ENCODE measurements at places on chromosomes 5 and 9.

DNA sequence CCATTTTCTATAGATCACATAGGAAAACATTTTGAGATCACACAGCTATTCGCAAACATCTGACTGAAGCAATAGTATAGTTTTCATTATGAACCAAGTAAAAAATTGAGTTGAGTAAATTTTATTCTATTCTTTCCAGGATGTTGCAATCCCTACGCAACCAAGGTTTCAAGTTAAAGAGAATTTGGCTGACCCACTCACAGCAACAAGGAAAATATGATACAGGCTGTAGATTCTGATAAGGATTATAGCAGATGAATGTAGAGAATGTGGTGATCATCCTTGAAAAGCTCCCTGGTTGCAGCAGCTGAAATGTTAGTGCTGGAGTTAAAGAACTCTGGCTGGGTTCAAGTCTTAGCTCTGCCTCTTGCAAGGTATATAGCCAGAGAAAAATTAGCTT, 4.7 kb downstream of the ABCA1 start:
- DNase-seq, result peak; percentile 95

GRCh38 chr9:94554078-94554438, 825 bp upstream of the PCAT7 start:
- DNase-seq, result no peak

DNA sequence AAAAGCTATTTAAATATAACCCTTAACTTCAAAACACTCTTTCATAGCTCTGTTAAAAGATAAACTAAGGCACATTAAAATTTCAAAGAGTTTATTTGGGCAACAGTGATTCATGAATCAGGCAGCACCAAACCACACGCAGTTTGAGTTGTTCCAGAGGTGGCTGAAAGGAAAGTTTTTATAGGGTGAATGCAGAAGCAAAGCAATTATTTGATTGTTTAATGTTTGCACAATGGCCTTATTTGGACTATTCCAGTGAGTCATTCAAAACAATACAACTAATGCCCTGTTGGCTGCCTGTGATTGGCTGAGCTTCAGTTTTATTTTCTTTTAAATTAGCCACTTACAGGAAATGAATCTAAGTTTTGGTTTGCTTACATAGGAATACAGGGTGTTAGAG, 125.3 kb downstream of the CEP120 start:
- DNase-seq, result no peak

- no peak for DNase-seq
Observed at GRCh38 chr5:160198146-160198545, 31.2 kb upstream of the FABP6 start.

GRCh38 chr5:74903165-74903787, 37.1 kb upstream of the FAM169A start:
- no peak for DNase-seq

DNA sequence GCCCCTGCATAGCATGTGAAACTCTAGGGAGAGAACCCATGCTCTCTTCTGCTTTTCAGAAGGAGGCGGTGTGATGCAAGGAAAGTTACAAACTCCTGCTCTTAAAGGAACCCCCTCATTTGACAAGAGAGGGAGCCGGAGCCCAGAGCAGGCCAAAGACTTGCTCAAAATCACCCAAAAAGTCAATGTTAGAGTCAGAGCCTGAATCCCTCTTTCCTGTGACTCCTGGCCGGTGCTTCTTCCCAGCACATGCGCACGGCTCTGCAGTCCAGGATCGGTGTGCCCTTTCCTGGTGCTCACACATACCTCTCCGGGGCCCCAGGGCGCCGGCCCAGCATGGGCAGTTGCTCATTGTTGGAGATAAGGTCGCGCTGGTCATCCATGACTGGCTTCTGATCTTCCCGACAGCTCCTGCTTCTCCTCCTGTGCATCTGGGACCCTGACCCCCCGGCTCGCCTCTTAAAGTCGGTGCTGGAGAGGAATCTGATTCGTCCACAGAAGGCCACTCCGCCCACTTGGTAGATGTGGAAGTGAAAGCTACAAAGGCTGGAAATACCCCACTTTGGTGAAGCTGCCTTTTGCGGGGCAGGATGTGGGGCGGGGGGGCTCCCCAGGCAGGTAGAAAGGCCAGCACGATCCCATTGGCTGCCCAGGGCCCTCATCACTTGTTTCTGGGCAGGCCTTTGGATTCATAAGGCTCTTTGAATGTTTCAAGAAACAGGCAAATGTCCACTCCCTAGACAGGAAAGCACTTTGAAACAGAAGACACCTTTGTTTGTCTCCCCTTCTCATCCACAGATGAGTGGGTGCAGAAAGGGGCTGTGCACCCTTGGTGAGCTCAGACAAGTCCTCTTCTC, at the start of gene CD74:
CD74 (minus strand) TSS at position 592 of the 857 bp plus-strand sequence; CDS start at position 431, 161 bp downstream.
- DNase-seq, result peak; percentile 54

DNA sequence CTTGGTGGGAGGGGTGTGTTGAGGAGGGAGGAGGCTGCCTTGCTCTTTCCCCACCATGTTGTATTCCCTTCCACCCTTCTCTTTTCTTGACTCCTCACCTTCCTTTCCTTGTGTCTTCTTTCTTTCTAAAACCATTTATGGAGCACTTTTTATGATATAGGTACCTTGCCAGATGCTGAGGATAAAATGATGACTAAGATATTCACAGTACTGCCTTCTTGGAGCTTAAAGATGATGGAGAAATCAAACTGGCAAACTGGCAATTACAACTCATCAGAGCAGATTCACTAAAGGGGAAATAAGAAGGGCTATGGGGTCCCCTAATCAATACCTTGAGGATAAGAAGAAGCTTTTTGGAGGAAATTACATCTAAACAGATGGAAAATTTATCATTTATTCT, 273.2 kb upstream of the MEF2C start:
- DNase-seq, result no peak

GRCh38 chr9:134501761-134502265, 139.8 kb upstream of the COL5A1 start:
- no peak for DNase-seq

GRCh38 chr5:29131285-29131684, 2062.2 kb upstream of the CDH6 start:
- no peak for DNase-seq

GRCh38 chr9:99341686-99342085, 119.6 kb downstream of the SEC61B start:
- DNase-seq, result no peak

DNA sequence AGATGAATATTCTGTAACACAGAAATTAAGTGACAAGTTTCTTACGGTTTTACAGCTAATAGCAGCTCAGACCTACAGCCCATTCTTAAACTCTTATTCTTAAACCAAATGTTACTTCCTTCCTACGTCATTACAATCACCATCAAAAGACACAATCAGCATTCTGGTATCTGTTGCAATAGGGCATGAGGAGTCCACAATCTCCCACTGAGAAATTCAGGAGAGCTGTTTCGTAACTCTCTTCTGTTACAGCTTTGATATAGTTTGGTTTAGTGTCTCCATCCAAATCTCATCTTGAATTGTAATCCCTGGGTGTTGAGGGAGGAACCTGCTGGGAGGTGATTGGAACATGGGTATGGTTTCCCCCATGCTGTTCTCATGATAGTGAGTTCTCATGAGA, 163.4 kb downstream of the GAS1 start:
- DNase-seq, result peak; percentile 86

DNA sequence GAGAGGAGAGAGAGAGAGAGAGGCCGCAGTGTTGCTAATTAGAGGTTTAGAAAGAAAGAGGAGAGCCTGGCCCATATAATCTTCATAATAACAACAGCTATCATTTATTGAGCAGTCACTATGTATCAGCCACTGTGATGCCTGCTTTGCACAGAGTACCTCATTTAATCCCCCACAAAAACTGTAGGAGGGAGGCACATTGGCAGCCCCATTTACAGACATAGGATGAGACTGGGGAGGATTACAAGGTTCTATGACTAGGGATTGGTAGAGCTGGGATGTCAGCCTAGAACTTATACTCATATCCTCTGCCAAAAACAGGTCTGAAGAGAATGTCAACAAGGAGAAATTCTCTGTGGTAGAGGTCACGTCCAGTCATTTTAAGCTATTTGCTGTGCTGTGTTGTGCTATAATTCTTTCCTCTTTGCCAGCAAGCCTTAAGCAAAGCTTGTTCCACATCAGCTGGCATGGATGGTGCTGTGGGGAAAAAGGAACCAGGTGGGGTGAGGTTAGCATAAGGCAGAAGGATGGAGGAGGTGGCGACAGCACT, 6.7 kb upstream of the GCNT4 start:
- DNase-seq, result no peak

GRCh38 chr5:165272436-165272835, 1767.0 kb downstream of the MAT2B start:
- DNase-seq, result no peak

- DNase-seq, result no peak
Observed at GRCh38 chr9:75889577-75889976, 896 bp upstream of the PCSK5 start.

DNA sequence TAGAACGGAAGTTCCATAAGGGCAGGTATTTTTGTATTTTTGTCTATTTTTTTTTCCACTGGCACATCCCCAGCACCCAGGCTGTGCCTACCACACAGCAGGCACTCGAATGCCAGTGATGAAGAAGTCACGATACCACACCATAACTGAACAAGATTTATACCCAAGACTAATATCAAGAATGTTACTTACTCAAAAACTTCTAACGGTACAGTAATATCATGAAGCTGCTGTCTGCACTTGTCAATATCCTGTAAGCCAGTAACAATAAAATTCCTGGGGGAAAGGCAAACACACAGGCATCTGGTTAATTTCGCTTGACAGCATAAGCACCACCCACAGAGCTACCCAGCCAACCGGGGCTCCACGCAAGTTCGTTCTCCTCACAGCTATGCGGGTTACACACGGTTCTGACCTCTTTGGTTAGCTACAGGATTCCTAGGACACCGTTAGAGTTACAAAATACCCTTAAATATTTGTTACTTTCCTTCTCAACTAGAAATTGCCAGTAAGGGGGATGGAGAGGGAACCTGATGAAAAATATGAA, 1.3 kb downstream of the MED10 start:
- DNase-seq, result peak; percentile 1

DNA sequence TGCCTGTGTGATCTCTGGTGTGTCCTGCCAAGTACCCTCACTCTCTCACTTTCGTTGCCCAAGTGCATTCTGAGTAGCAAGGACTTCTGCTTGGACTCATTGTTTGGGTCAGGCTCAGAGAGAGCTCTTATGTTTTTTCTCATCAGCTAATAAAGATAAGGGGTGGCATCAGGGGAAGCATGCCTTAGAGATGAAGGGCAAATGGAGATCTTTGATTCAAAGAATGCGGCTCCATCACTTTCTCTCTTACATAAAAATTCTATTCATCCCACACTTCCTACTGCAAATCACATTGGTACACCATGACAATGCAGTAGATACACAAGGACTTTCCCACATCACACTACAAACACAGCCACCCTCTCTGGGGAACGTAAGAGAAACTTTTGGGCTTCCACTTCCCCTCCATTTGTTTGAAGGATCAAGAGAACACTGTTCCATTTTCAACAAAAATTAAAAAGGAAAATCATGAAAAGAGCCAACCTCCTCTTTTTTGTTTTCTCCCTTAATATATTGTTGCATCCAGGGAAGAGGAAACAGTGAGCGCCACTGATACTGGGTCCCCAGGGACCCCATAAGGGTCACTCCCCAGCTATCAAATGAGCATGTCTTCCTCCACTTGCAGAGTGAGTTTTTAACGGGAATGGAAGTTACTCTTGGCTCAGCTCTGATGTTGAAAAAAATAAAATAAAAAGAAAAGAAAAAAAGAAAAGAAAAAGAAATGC, 73.0 kb downstream of the ZNF366 start:
- DNase-seq, result no peak

DNA sequence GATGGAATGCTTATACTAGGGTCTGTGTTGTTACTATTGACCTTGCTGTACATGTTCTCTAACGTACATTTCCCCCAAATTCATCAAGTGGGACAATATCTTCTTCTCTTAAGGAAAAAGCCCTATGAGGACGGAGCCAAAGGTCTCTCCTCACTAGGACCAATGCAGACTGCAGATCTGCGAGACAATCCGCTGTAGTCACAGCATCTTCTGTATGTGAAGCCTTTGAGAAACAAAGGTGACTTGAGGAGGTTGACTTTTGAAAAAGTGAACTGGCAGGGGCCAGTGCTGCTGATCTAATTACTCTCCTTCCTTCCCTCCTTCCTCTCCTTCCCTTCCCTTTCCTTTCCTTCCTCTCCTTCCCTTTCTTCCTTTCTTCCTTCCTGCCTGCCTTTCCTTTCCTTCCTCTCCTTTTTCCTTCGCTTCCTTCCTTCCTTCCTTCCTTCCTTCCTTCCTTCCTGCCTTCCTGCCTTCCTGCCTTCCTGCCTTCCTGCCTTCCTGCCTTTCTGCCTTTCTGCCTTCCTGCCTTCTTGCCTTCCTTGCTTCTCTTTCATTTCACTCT, 71.1 kb upstream of the BASP1 start:
- no peak for DNase-seq

DNA sequence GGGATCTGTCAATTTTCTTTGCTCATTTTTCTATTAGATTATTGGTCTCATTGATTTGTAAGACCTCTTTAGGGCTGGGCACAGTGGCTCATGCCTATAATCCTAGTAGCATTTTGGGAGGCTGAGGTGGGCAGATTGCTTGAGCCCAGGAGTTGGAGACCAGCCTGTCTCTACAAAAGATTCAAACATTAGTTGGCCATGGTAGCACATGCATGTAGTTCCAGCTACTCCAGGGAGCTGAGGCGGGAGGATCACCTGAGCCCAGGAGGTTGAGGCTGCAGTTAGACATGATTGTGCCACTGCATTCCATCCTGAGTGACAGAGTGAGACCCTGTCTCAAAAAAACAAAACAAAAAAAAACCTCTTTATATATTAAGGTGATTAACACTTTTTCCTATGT, 6.4 kb upstream of the SHROOM1 start:
- no peak for DNase-seq

DNA sequence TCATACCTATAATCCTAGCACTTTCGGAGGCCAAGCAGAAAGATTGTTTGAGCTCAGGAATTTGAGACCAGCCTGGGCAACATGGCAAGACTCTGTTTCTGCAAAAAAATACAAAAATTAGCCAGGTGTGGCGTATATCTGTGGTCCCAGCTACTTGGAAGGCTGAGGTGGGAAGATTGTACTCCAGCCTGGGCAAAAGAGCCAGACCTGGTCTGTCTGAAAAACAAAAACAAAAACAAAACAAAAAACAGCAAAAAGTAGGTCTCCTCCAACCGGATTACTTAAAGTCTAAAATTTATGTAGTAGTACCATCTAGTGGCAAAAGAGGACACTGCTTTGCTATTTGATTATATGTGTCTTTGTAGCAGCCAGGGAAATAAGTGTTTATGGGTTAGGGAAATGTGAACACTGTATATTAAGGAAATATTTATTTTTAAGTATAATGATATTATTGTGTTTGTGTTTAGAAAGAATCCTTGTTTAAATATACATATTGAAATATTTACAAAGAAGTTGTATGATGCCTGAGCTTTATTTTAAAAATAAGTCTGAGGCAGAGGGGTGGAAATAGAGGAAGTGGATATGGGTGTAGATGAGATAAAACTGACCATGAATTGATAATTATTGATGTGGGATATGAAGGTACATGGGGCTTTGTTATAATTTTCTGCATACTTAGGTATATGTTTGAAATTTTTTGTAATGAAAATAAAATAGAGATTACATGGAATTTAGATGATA, 20.0 kb downstream of the APC start:
- DNase-seq, result peak; percentile 90
